Endothelial cell of coronary artery (primary cell): ENCODE measurements at places on chromosomes 2 and 18. TPM values are rescaled to one million over a fixed set of nuclear protein-coding genes. Genes with fewer than 3 reads are reported as not detected.

The STON1 gene
- total RNA-seq: 3.6 and 11.3 TPM in 2 replicates

The RGPD3 gene
- 0.09 and 0.19 TPM in 2 replicates for total RNA-seq

The CCNT2 gene
- 26.7 and 28.9 TPM in 2 replicates for total RNA-seq

The LRATD1 gene
- 0.19 and 0.27 TPM in 2 replicates for total RNA-seq

The AGAP1 gene
- 8.0 and 9.0 TPM in 2 replicates for total RNA-seq

The TTLL4 gene
- total RNA-seq: 5.6 and 8.7 TPM in 2 replicates

The RPRM gene
- not detected in 2 replicates for total RNA-seq

The COL6A3 gene
- 0.72 and 497 TPM in 2 replicates for total RNA-seq

The CASP10 gene
- total RNA-seq: 21.8 and 25.7 TPM in 2 replicates

The ANXA4 gene
- 25.6 and 27.8 TPM in 2 replicates for total RNA-seq

The CYP27A1 gene
- 5.8 and 8.6 TPM in 2 replicates for total RNA-seq

The CIB4 gene
- not detected in 2 replicates for total RNA-seq
